ENCODE measurements at places on chromosomes 5 and 9.

GRCh38 chr5:168706655-168707069, 127.5 kb upstream of the PANK3 start:
- no peak for DNase-seq

- no peak for DNase-seq
Observed at GRCh38 chr5:55680353-55680752, 31.8 kb downstream of the SLC38A9 start.

DNA sequence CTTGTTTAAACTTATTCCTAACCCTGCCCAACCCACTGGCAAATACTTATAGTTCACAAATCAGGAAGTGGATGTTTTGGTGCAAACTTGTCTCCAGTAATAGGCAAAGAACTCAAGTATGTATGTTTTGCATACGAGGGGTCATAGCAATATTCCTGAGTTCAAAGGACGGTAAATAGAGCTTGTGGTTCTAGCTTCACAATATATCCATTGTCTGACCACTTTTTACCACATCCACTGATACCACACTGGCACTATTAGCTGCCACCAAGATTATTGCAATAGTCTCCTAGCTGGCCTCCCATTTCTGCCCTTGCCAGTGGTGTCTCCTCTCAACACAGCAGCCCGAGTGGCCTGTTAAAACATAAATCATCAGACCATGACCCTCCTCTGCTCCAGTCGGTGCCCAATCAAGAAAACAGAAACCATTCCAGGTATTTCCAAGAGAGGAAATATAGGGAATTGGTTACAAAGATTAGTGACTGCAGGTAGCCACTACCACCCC, 17.0 kb downstream of the GRXCR2 start:
- no peak for DNase-seq

DNA sequence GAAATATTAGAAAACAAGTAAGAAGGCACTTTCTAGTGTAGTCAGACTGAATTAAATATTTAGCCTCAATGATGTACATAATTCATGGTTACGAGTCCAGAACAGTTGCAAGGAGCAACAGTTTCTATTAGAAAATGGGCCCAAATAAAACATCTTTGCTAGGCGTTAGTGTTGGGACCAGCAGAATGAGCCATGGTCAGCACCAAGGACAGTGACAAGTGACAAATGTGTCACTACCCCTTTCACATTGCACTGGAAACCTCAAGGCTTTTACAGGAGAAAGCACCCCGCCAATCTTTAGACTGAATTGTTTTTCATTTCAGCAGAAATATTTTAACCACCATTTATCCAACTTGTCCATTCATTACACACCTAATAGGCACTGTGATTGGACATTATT, 301.3 kb upstream of the ADCY2 start:
- no peak for DNase-seq

Data from central memory CD8-positive, alpha-beta T cell (primary cell).